ENCODE measurements at places on chromosomes 4 and X.

GRCh38 chr4:74189331-74190043 is 31.6 kb downstream of the MTHFD2L start:
- H3K4me3 ChIP-seq, result no peak overlapping the region
- H3K27me3 ChIP-seq, result no peaks in the 10 kb centered on the region
- peaks cover 4% of the 10 kb centered on the region for H3K36me3 ChIP-seq
- no peak overlapping the region for H3K27ac ChIP-seq
- H3K4me1 ChIP-seq, result no peaks in the 10 kb centered on the region

- no peaks in the 10 kb centered on the region for H3K27me3 ChIP-seq
- H3K4me3 ChIP-seq, result no peak overlapping the region
- DNase-seq, result no peak
- no peaks in the 10 kb centered on the region for H3K36me3 ChIP-seq
Measured at GRCh38 chr4:179664430-179665027, 2222.3 kb upstream of the AGA start.

DNA sequence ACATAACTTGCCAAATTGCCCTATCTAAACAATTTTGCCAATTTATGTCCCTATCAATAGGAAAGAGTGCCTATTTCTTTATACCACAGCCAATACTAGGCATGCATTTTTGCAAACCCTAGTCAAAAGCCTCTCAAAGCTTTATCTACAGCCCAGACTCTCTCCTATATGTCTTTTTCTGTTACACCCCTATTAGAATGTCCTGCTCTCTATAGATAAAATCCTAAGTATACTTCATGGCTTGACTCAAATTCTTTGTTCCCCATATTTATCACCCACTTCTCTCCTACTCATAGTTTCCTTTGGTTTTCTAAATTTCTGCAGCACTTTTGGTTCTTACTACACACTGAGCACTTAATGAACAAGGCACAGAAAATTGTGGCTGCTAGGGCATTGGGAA is 38.0 kb downstream of the NUP62CL start:
- no peak overlapping the region for H3K4me3 ChIP-seq
- no peaks in the 10 kb centered on the region for H3K27me3 ChIP-seq
- H3K27ac ChIP-seq, result no peak overlapping the region
- no peak for DNase-seq

DNA sequence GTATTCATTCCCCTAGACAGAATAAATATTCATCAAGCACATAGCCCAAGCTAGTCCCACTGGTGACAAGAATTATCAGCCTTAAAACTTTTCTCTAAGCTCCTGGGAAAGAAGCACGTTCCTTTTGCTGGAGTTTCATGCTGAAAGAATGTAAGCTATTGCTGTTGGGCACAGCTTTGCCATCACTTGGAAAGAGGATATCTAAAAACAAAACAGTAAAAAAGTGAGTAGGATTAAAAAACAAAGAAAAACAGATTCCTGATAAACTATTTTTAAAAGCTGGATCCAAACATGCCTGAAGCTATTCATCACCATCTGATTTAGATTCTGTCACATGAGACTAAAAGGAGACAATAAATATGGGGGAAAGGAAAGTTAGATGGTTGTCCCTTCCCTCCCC is 176.8 kb downstream of the SCFD2 start:
- no peaks in the 10 kb centered on the region for H3K4me1 ChIP-seq
- no peak for DNase-seq
- H3K36me3 ChIP-seq, result no peaks in the 10 kb centered on the region
- H3K27ac ChIP-seq, result no peak overlapping the region

GRCh38 chrX:19886375-19886774 is 1.0 kb downstream of the SH3KBP1 start:
- no peaks in the 10 kb centered on the region for H3K27me3 ChIP-seq
- H3K36me3 ChIP-seq, result no peaks in the 10 kb centered on the region
- no peak for DNase-seq

Measured in left ventricle myocardium inferior (tissue), 1 donor.